ENCODE measurements at places on chromosomes 4 and X. TPM values are rescaled to one million over a fixed set of nuclear protein-coding genes. Genes with fewer than 3 reads are reported as not detected.

The GDPD2 gene
- total RNA-seq, result 37.0 TPM

- DNase-seq, result no peak
Measured at GRCh38 chrX:1519022-1519497, 17.9 kb downstream of the P2RY8 start.

- DNase-seq, result no peak
Measured at GRCh38 chr4:110005461-110006056, 92.9 kb downstream of the EGF start.

DNA sequence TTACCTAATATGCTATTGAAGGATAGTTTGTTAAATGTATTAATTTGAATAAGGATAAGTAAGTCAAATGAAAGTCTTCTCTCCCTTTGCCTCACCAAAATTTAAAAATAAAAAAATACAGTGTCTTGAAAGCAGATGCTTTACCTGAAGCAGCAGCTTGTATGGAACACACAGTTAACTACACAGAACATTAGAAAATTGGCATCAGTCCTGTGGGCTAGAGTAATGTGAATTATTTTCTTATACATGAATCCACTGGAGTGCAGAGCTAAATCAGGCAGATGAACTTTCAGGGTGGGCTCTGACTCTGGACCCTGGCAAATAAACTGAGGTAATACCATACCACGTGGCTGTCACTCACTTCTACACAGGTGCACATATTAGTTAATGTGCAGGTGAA, 348.0 kb downstream of the FSTL5 start:
- DNase-seq, result no peak

GRCh38 chrX:132426695-132427281, 62.0 kb downstream of the MBNL3 start:
- no peak for DNase-seq

GRCh38 chr4:89119166-89119565, 7.8 kb downstream of the TIGD2 start:
- no peak for DNase-seq

The PAGE2 gene
- total RNA-seq, result not detected

GRCh38 chr4:39032218-39033085, at the start of gene TMEM156:
TMEM156 (minus strand) TSS chr4:39032409; CDS start chr4:39032313, 96 bp downstream.
- no peak for DNase-seq

DNA sequence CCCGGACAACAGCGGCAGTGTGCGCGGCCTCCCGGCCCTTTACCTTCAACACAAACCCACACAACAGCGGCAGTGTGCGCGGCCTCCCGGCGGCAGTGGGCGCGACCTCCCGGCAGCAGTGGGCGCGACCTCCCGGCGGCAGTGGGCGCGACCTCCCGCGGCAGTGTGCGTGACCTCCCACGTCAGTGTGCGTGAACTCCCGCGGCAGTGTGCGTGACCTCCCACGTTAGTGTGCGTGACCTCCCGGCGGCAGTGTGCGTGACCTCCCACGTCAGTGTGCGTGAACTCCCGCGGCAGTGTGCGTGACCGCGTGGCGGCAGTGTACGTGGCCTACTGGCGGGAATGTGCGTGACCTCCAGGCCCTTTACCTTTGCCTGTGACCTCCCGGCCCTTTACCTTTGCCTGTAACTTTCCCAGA, 576.6 kb upstream of the FRG1 start:
- DNase-seq, result no peak

All from Peyer's patch (tissue), 4 donors.